NCI-H460 (cell line): ENCODE measurements at places on chromosomes 2 and 18.

GRCh38 chr2:19577723-19578122 is 219.3 kb upstream of the OSR1 start:
- DNase-seq = no peak

DNA sequence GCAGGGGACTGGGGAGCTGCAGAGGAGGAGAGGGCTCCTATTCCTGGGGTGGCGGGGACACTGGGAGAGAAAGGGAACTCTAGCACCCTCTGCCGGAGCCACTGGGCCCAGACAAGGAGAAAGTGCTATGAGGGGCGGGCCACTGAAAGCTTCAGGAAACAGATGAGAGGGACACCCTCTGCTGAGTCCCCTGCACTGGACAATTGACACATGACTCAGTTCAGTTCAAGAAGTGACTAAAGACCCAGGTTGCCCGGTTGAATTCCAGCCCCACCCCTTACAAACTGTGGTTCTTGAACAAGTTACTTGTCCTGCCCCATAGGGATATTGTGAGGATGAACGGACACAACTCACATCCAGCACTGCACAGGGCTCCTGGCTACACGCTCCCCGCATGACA is 5.0 kb downstream of the RUFY4 start:
- peak; percentile 20 for DNase-seq

DNA sequence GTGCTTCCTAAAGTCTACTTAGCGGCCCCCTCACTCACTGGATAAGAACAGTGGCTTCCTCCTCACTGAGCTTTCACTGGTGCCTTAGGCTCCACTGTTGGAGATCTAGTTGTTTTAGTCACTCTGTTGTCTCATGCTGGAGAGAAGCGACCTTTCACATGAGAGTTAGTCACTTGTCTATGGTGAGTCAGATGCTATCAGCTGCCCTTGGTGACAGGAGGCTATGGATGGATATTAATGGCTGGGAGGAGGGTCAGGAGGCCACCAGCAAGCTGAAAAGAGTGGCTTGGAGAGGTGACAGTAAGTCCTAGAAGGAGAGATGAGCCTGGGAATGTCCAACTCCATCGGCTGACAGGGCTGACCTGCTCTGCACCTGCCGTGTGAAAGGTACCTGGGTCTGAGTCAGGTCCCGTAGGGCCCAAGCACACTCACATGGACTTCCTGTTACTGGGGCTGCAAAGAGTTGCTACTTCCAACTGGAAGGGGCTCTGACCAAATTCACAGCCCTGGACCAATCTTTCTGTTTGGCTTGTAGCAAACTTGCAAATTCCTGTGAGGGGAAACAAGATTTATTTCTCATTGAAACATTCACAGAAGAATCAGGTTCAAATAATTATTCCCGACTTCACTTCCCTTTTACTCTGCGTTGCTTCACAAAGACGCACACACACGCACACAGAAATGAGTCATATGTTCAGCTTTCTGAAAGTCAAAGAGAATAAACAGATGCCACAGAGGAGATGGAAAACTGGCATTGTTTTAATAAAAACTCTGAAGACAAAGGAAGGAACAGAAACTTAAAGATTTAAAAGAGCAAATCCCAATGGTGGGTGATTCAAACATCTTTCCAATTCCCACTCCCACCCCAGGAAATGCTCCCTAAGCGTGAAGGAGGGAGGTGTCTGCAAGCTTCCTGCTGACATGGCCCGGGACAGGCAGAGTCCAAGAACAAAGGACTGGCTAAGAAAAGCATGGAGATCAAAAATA is 203.5 kb upstream of the TWIST2 start:
- DNase-seq = peak; percentile 74

DNA sequence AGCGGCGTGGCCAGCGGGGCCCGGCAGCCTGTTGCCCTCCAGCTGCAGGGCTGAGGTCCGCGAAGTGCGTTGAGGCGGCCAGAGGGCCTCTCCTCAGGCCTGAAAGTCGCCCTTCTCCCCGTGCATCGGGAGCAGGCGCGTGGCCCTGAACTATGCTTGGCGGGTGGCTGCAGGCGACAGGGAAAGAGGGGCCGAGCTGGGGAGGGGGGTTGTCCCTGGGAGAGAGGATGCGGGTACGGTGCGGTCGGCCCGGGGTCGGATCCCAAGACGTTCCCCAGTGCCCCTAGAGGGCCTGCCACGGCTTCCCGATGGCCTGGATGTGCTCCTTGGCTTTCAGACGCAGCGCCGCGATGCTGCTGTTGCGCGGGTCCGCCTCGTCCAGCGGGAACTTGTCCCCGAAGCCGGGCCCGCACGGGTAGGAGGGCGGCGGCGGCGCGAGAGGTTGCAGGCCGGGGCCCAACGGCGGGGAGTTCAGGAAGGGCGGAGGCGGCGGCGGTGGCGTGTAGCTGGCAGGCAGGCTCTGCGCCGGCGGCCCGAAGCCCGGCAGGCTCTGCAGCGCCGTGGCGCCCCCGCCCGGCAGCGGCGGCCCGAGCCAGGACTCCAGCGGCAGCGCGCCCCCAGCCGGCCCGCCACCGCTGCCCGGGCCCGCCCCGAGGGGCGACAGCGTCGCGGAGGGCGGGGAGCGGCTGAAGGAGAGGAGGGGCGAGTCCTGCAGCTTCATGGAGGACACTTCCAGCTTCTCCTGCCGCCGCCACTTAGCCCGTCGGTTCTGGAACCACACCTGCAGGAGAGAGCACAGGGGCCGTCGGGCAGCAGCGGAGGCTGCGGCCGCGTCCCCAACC is 4.3 kb downstream of the RAX start:
- DNase-seq = peak; percentile 43

DNA sequence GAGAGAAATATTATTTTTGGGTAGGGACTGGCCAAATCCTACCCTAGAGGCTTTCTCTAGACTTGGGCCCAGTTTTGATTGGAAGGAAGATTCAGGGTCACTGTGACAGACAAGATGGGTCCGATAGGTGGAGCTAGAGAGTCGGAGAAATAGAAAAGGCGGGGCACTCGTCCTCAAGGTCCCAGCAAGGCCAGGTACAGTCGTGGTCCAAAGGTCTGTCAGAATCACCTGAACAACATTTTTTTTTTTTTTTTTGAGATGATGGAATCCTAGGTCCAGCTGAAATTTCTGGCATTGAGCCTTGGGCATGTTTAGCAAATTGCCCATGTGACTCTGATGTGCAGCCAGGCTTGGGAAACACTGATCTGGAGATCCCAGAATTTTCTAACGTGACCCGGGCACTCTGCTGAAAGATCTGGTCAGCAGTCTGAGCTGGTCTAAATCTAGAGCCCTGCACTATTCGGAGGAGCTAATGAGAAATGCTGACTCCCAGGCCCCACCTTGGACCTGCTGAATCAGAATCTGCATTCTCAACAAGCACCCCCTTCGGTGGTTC is 23.0 kb upstream of the NTSR2 start:
- peak; percentile 73 for DNase-seq

GRCh38 chr2:1603059-1603458 is 141.3 kb downstream of the PXDN start:
- DNase-seq = no peak

GRCh38 chr2:11550302-11550701 is 16.5 kb downstream of the GREB1 start:
- DNase-seq = no peak
